ENCODE measurements at places on chromosomes 6 and 20.
A peak's percentile ranks its signal among the peaks of the same experiment; 100 is the strongest.

DNA sequence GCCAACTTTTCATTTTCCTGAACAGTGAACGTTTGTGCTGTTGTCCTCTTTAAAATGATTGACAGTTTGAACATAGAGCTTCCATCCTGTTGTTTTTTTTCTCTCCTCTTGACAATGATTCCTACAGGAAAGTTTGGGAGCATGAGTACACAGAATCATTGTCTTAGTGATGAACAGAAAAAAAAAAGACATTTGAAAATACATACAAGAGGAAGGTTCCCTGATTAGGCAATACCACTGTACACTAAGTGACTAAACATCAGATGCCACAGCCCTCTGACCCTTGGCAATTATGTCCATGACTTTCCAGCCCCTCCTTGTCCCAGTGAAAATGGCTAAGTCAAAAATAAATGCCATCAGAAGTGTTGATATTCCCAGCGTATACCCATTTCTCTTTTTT lies 71.5 kb downstream of the RTN4IP1 start:
- DNase-seq, result no peak

DNA sequence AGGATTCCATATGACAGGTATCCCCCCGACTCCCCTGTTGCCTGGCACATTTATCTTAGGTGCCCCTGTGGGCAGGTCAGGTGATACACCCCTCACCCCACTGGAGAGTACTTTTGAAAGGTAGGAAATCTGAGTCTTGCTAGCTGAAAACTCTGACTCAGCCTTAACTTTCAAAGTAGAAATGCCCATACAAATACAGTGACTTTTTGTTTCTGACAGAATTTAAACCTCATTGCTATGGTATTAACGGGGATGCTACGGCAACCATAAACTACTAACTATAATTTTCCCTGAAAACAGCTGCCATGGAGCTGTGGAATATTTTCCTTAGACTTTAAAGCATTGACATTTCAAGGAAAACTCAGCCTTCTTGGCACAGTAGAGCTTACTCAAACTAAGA lies 536.0 kb downstream of the RFPL4B start:
- no peak for DNase-seq

GRCh38 chr6:63307581-63308246 lies 12.1 kb downstream of the LGSN start:
- no peak for DNase-seq

GRCh38 chr6:7153789-7154188 lies 46.0 kb downstream of the RREB1 start:
- no peak for DNase-seq

- peak; percentile 23 for DNase-seq
Observed at GRCh38 chr6:130164251-130164650, 58.5 kb downstream of the SAMD3 start.

- no peak for DNase-seq
Observed at GRCh38 chr20:4814696-4815252, 93.1 kb downstream of the PRND start.

DNA sequence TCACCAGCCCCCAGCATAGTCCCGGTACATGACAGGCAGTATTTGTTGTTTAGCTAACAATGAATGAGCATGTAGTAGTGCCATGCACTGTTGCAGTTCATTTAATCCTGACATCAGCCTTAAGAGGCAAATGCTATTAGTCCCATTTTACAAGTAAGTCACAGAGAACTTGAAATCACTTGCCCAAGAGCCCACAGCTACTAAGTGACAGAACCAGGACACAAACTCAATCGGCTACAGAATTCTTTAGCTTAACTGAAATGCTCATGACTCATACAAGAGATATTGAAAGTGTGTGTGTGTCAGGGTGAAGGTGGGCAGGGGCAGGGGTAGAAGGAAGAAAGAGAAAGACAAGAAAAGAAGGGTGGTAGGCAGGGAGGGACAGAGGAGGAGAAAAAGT lies 52.7 kb downstream of the UNC5CL start:
- no peak for DNase-seq

DNA sequence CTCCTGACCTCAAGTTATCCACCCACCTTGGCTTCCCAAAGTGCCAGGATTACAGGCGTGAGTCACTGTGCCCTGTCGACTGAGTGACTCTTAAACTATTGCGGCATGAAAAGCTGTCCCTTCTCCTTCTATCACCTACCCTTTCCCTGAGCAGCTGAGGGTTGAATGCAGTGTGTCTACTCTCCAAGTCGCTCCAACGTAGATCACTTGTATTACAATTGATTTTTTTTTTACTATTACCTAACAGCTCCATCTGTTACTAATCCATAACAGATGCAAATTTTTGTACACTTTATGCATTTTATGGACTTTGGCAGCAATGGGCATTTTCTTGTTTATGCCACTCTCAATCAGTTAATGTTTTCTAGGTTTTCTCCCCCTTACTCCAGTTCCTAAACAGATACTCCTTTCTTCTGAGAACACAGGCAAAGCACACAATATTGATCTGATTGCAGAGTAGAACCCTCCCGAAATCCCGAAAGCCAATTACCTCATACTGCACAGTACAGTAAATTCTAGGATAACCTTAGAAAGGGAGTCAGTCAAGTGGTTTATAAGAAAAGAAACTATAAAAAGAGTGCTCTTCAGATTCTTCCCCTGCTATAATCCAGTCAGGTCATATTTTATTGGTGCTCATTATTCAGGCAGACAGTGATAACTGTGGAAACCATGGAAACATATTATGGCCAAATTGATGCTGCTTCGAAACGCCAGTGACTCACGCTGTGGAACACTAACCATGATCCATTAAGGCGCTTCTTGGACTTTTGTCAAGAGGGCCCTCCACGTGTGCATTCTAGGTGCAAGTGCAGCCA lies 273.0 kb downstream of the ADGB start:
- peak; percentile 13 for DNase-seq

DNA sequence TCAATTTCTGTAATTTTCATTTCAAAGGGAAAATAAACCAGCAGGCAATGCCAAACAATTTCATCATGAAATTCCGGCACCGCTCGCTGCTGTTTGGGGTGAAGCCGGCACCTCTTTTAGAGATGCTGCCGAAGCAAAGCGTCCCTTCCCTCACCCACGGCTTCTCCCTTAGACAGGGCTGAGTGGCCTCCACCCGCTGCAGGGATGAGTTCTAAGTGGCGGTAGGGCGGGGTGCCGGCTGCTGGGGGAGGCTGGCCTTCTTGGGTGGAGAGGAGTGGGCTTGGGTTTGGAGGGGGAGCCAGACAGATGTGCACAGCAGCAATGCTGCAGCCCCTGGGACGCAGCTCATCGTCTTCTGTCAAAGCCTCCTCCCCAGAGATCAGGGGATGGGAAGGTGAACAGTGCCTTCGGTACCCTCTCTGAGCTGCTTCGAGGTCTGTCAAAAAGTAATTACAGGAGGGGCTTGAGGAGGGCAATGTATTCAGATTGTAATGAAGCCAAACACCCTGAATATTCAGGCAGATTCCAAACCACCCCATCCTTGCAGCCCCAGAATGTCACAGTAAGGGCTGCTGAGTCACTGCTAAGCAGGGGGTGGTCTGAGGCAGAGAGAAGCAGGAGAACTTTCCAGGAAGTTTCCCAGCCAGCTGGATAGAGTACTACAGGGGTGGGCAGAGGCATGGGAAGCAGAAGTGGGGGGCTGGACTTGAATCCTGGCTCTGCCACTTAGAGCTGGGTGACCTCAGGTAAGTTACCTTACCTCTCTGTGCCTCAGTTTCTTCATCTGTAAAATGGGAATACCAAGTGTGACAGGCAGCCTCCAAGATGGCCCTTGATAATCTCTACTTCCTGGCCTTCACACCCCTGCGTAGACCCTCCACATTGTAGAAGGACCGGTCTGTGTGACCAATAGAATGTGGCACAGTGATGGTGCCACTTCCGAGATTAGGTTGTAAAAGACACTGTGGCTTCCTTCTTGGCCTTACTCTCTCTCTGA lies 96.6 kb downstream of the SULF2 start:
- DNase-seq, result no peak

DNA sequence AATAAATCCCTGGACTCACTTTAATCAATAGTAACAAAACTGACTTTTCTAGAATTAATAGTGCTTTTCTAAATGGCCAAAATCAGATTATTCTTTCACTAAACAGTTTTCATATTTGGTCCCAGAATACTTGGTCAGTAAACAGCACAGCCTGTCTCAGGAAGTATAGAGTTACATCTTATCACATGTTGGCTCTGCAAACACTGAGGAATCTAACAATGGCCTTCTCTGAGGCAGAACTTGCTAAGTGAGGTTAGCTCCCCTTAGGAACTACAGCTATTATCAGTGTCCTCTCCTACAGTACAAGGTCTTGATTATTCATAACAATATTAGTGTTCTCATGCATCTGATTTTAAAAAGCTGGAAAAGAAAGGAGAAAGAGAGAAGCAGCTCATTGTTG lies 1622.8 kb downstream of the HACE1 start:
- DNase-seq, result no peak

GRCh38 chr6:122530440-122531046 lies 58.9 kb upstream of the SERINC1 start:
- peak; percentile 71 for DNase-seq

- DNase-seq, result no peak
Observed at GRCh38 chr20:63080411-63080810, 73.6 kb upstream of the BHLHE23 start.

DNA sequence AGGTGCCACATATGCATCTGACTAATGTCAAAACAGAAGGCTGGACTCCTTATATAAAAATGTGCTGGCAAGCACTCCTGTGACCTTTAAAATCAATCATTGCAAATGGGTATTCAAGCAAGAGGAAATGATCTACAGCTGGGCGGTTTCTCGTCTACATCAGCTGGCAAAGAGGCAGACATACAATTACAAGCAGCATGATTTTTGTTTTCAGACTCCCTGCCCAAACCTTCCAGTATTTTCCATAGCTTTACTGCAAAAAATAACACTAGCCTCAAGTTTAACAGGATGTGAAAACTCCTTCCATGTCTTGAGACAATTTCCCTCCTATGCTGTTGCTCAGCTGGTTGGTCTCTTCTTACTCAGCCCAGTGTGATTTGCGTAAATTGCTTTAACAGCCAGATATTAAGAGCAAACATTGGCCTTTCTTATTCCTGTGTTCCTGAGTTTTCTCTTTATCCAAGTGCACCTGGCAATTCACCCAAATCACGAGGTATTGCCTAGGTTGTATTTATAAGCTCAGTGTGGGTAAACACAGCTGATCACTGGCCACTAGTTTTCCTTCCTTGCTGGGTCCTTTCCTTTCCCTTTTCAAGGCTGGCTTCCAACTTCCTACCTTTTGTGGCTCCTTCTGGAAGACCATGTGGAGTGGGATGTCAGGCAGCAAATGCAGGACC lies 130.4 kb downstream of the MOXD1 start:
- DNase-seq, result peak; percentile 7

DNA sequence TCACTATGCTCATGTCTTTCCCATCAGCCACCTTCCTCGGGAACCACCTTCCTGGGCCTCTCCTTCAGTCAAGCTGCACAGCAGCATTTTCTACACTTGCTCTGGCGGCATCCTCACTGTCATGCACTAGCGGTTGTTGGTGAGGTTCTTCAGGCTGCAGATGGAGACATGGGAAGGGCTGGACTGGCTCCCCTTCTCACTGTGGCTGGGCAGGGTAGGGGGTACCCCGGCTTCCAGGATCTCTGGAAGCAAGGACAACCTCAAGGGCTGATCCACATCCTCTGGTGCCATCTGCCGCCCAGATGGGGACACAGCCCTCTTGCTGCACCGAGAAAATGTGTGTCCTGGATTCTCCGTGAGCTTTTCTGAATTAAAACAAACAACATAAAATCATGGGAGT lies 180.1 kb upstream of the RNF24 start:
- DNase-seq, result peak; percentile 45

DNA sequence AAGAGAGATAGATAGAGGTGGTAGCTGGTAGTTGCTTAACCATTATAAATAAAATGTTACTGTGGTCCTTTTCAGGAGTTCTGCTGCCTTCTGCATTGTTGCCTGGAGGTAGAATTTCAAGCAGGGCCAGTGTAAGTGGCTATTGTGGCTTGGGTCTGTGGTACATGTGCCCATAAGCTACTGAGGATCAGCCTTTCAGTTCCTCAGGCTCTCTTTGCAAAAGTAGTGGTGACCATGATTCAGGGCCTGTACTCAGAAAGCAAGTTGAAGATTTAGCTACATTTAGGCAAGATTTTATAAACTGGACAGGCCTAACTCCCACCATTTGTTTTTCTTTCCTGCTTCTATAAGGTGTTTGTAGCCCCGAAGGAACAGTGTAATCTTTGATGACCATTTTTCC lies 199.0 kb downstream of the PDE7B start:
- DNase-seq, result no peak
